Effector memory CD8-positive, alpha-beta T cell (primary cell): ENCODE measurements at places on chromosomes 2 and 18.

GRCh38 chr2:11680182-11680900, 10.3 kb upstream of the NTSR2 start:
- peaks cover 8% of the 10 kb centered on the region for H3K4me1 ChIP-seq
- H3K4me3 ChIP-seq: no peak overlapping the region
- no peak overlapping the region for H3K27ac ChIP-seq
- peaks cover 90% of the 10 kb centered on the region for H3K27me3 ChIP-seq
- no peak for DNase-seq

DNA sequence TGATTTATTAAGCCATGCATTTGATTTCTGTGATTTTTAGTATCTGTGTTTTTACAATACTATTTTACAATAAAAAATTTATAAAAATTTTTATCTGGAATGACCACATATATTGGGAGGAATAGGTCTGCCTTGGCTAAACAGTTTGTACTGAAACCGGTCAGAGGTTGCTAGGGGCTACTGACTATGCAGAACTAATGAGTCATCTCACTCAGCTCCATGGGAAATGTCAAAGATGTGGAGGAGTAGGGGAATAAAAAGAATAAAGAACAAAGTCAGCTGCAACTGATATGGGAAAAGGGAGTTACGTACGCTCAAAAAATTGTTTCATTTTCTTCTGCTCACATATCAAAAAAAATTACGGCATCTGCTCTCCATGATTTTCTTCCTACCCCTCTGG, 8.6 kb upstream of the TMEM163 start:
- no peaks in the 10 kb centered on the region for H3K4me1 ChIP-seq
- no peaks in the 10 kb centered on the region for H3K36me3 ChIP-seq
- H3K4me3 ChIP-seq: no peak overlapping the region
- H3K27me3 ChIP-seq: peaks cover 21% of the 10 kb centered on the region
- H3K27ac ChIP-seq: no peak overlapping the region
- DNase-seq: no peak

DNA sequence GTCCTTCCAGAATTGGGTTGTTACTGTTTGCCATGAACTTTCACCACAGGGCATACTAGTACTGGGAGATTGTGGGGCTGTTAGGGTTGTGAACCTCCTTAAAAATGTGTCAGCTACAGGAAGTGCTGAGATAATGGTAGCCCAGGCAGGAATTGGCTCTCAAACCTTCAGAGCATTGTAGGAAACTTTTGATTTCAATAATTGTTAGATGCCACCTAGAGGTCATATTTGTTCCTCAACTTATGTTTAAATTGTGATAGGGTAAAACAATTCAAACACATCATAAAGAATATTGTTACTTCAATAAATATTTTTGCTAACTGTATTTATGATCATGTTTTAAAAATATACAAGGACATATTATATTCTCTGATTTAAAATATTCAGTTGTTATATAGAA, 594.6 kb downstream of the ADCYAP1 start:
- no peaks in the 10 kb centered on the region for H3K36me3 ChIP-seq
- no peak overlapping the region for H3K4me3 ChIP-seq

DNA sequence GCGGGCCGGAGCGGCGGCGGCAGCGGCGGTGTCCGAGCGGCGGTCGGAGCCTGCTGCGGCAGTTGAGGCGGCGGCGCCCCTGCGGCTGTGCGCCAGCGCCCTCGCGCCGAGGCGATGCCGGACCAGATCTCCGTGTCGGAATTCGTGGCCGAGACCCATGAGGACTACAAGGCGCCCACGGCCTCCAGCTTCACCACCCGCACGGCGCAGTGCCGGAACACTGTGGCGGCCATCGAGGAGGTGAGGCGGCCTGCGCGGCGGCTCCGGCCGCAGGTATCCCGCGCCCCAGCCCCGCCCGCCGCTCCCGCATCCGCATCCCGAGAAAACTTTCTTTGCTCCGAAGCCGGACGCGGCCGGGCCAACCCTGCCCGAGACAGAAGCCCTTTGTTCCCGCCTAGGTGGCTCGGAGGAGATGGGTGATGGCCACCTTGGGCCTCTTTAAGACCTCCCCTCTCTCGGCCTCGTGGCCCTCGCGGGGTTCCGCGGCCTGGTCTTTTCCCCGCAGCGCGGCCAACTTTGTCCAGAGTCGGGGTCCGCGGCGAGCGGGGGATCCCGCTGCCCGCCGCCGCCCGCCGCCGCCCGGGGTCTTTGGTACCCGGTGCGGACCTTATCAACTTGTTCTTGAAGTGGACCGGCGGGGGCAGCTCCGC, 504 bp downstream of the ASAP2 start:
- no peak overlapping the region for H3K27ac ChIP-seq
- peak overlapping the region; percentile 41 for H3K4me3 ChIP-seq
- H3K4me1 ChIP-seq: peaks cover 2% of the 10 kb centered on the region
- no peaks in the 10 kb centered on the region for H3K36me3 ChIP-seq

DNA sequence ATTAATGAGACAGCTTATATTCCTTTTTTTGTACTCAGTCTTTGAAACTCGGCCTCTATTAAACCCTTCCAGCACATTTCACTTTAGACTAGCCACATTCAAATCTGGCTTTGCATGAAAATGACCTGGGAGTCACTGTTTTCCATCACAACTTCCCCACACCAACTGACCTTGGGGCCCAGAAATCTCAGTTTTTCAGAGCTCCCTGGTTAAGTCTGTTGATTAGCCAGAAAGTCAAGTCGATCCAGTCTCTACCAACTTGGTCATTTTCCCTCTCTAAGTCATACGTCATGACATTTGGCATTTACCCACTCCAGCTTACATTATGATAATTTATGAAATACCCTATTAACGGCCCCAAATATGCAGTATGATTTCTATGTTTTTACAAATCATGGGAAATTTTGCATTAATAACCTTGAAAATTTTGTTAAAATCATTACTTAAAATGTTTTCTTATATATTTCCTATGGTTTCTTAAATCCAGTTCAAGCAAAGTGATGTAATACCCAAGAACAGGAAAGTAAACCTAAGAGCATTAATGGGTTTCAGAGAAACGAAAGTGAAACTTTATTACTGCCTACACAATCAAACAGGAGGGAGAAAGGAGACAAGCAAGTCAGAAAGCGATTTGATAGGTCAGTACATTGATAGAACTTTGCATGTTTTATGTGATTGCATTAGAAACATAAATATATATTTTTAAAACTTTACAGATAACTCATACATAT, 77.1 kb downstream of the SPATS2L start:
- peaks cover 1% of the 10 kb centered on the region for H3K4me1 ChIP-seq
- H3K27me3 ChIP-seq: no peaks in the 10 kb centered on the region
- no peaks in the 10 kb centered on the region for H3K36me3 ChIP-seq
- H3K27ac ChIP-seq: peak overlapping the region; percentile 75
- peak overlapping the region; percentile 72 for H3K4me3 ChIP-seq

- H3K27me3 ChIP-seq: peaks cover 32% of the 10 kb centered on the region
- no peaks in the 10 kb centered on the region for H3K4me1 ChIP-seq
- no peak overlapping the region for H3K27ac ChIP-seq
- H3K36me3 ChIP-seq: no peaks in the 10 kb centered on the region
These were observed 6.5 kb downstream of the SULT6B1 start for GRCh38 chr2:37181726-37182684.

DNA sequence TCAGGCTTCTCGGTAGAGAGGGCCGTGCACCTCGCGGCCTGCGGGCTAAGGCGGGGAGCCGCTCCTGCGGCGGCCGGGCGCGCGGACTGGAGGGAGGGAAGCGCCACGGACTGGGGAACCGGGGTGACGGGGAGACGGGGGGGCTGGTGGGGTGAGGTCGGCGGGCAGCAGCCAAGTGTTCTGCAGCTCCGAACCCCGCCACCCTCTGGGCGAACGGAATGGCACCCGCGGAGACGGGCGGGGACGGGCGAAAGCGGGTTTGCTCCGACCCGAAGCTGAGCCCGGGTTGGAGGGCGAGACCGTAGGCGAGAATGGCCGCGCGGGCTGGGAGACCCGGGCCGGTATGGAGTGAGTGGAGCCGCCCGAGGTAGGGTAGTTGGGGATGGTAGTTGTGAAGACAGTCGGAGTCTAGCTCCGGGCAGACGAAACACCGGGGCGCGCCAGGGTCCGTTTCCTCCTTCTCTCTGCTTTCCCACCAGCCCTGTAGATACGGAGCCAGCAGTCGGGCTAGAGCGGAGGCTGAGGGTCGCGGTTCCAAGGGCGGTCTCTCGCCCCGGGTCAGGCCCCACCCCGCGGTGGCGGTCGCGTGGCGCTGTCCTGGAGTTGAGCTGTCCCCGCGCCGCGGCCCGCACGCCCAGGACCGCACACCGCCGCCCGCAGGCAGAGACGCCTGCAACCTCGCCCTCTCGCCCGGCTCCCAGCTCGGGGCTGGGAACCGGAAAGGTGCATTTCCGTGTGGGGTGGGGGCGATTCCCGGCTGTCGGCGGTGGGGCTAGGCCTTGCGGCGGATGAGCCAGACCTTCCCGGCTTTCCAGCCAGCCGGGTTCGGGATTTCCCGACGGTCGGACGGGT, 160.3 kb upstream of the SIX2 start:
- DNase-seq: no peak
- H3K27ac ChIP-seq: no peak overlapping the region
- H3K4me1 ChIP-seq: peaks cover 5% of the 10 kb centered on the region
- peak overlapping the region; percentile 27 for H3K4me3 ChIP-seq

- no peak overlapping the region for H3K27ac ChIP-seq
- DNase-seq: no peak
- H3K27me3 ChIP-seq: no peaks in the 10 kb centered on the region
- H3K36me3 ChIP-seq: no peaks in the 10 kb centered on the region
- no peak overlapping the region for H3K4me3 ChIP-seq
These were observed 106.2 kb upstream of the DLX2 start for GRCh38 chr2:172208791-172209325.

DNA sequence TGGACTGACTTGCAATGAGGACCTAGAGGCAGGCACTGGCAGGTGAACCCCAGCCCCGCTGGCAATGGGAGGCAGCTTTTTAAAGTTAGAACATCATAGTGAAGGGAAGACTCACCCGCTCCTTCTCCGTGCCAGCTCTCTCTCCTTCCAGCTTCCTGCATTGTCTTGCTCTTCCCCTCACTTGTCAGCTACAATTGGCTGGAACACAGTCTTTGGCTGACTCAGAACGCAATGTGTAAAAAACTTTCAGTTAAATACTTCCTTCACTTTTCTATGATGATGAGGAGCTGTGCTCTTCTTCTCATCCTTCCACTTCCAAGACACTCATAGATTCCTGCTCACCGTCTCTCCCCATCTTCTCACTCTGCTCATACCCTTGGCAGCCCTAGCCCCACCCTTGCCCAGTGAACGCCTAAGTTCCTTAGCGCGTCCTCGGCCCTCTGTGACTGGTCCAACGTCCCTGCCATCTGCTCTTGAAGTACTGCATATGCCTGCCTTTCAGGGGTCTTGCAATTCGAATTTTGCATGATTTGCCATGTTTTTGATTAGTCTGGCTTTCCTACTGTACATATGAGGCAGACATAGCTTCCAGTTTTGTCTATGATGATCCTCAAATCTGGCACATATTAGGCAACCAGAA, 118.0 kb upstream of the TMEM200C start:
- DNase-seq: no peak
- no peaks in the 10 kb centered on the region for H3K27me3 ChIP-seq
- no peak overlapping the region for H3K27ac ChIP-seq

DNA sequence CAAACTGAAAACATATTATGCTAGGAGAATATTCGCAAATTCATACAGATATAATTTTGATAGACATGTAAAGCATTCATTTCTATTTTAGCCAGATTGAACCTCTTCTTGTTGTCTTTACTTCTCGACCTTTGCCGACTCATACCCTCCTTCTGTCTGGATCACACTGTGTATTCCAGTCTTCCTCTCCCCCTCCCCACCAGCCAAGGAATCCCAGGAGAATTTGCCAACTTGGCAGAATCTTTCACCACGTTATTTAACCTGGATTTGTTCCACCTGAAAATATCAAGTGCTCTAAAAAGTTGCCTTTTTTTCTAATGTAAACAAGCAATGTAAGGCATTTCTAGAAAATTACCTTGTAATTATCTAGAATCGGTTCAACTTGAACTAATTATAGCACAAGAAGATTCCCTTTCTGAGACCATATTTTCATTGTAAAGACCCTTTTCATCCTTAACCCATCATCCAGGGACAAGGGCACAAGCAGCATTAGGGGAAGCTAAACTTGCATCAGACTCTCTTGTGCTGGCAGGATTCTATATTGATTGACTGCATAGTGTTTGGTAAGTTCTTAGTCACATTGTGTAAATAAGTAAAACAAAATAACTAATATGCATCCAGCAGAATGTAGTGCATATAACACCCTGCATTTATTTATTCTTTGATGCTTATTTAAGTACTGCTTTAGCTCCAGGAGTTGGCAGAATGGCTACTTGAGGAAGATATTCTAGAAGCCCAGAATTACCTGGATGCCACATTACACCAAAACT, 1328.7 kb upstream of the NXPH2 start:
- DNase-seq: no peak
- H3K27ac ChIP-seq: no peak overlapping the region
- no peaks in the 10 kb centered on the region for H3K27me3 ChIP-seq
- no peaks in the 10 kb centered on the region for H3K4me1 ChIP-seq

DNA sequence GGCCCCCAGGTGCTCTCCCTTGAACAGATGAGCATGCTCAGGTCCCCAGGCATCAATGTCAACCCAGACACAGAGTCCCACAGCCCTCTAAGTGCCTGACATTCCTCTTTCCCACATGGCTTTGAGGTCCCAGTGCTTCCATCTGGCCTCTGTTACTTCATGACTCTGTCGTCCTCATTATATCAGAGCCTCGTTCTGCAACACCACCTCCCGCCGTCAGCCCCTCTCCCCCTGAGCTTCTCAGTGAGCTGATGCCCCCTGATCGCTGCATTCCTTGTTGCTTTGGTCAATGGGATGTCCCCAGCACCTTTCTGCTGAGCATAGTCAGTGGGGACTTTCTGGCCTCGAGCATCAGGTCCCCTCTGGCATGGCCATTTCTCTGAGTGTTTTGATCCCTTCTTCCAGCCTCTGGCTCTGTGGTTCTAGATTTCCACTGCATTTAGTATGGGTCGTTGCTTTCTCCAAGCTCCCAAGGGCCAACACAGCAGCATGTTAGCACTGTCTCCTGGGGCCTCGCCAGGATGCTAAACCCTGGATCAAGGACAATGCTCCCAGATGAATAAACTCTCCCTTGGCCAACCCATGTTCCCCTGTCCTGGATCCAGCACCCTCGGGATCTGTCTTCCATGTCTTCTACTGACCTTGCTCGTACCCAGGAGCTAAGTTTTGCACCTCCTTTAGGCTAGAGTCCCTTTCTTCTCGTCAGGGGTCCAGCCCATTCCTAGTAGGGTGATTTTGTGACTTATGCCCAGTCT, 143.2 kb upstream of the TWIST2 start:
- no peaks in the 10 kb centered on the region for H3K4me1 ChIP-seq
- no peak for DNase-seq
- peaks cover 26% of the 10 kb centered on the region for H3K27me3 ChIP-seq
- H3K36me3 ChIP-seq: peaks cover 3% of the 10 kb centered on the region
- no peak overlapping the region for H3K4me3 ChIP-seq

- H3K27ac ChIP-seq: peak overlapping the region; percentile 97
- no peak for DNase-seq
- no peaks in the 10 kb centered on the region for H3K27me3 ChIP-seq
- peaks cover 18% of the 10 kb centered on the region for H3K36me3 ChIP-seq
- H3K4me1 ChIP-seq: peaks cover 46% of the 10 kb centered on the region
- peak overlapping the region; percentile 69 for H3K4me3 ChIP-seq
These were observed 52.6 kb downstream of the ARL4C start for GRCh38 chr2:234444242-234444730.
